ENCODE measurements at places on chromosomes 7 and 10. TPM values are rescaled to one million over a fixed set of nuclear protein-coding genes. Genes with fewer than 3 reads are reported as not detected.

- peak; percentile 65 for DNase-seq
Observed at GRCh38 chr7:73892003-73892999, 31.3 kb downstream of the TMEM270 start.

DNA sequence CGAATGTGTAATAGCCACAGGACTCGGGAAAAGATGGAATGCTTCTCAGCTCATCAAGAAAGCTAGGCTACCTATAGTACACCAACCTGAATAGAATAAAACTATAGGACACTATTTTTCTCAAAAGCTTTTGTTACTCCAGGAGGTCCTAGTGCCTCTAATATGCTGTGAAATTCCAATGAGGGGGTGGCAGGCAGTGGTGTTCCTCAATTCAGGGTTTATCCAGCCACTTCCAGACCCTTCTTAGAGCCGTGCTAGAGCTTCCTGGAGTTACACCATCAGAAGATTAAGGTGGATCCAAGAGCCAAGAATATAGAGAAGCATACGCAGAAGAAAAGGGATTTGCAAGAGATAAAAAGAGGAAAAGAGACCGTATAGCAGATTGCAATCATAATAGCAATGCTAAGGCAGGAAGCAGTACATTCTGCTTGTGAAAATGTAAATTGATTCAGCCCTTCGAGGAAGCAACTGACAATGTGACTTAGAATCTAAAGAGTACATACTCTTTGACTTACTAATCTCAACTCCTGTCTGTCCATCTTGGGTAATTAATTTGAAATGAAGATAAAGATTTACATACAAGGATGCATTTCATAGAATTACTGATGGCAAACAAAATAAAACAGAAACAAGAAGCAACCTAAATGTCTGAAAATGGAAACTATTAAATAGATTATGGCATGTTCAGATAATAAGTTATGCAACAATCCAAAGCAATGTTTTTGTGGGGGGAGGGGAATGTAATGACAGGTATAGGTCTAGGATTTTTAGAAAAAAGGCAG lies 2.1 kb downstream of the ST8SIA6 start:
- DNase-seq, result no peak

GRCh38 chr10:59434463-59435321 lies 72.3 kb upstream of the FAM13C start:
- peak; percentile 38 for DNase-seq

GRCh38 chr7:749140-749551 lies 22.1 kb upstream of the PRKAR1B start:
- DNase-seq, result no peak

DNA sequence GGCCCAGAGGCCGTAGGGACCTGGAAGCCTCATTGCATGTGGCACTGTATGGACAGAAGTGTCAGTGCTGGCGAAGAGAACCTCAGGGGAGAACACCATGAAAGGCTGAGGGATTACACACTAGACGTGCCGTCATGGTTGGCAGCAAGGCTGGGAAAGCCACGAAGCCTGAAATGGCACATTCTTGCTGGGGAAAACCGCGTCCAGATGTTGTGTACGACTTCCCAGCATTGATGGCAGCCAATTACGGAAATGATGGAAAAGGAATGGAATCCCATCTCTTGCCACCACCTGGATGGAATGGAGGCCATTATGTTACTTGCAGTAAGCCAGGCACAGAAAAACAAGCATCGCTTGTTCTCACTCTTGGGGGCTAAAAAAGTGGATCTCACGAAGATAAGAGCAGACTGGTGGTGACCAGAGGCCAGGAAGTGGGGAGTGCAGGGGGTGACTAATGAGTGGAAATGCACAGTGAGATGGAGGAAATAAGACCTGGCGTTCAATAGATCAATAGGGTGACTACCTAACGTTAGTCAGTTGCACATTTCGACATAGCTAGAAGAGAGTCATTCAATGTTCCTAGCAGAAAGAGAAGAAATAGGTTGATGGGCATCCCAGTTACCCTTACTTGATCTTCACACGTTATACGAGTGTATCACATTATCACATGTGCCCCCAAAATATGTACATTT lies 14.6 kb upstream of the PWWP2B start:
- DNase-seq, result peak; percentile 45

Gene CHST15
- 20.6 TPM for total RNA-seq
